ENCODE measurements at places on chromosomes 7 and 10.

DNA sequence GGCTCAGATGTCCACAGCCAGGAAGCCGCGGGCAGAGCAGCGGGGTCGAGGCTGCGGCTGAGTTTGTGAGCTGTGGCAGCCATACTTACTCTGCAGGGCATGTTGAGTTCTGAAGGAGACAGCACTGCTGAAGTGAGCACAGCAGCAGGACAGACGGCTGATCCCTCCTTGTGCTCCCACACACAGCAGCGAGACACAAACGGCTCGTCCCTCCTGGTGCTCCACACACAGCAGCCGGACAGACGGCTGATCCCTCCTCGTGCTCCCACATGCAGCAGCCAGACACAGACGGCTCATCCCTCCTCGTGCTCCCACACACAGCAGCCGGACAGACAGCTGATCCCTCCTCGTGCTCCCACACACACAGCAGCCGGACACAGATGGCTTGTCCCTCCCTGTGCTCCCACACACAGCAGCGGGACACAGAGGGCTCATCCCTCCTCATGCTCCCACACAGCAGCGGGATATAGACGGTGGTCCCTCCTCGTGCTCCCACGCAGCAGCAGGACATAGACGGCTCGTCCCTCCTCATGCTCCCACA, 305.1 kb downstream of the PTPRN2 start:
- DNase-seq = no peak

GRCh38 chr7:121331574-121331973, 2.8 kb downstream of the WNT16 start:
- no peak for DNase-seq

DNA sequence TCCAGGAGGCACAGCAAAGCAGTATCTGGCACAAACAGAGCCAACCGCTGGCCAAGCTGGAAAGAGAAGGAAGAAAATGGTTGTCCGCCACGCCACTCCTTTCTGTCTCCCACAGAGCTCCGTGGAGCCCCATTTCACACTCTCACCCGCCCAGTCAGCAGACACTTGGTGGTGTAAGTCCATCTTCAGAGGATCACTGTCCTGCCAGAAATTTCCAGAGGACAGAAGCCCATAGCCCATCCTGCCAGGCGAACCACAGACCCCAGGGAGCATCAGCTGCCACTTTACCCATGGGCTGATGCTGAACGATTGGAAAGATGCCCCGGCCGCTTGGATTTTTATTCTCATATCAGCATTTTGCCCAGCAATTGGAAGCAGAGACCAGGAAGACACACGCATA, 144.7 kb upstream of the LYZL2 start:
- no peak for DNase-seq

DNA sequence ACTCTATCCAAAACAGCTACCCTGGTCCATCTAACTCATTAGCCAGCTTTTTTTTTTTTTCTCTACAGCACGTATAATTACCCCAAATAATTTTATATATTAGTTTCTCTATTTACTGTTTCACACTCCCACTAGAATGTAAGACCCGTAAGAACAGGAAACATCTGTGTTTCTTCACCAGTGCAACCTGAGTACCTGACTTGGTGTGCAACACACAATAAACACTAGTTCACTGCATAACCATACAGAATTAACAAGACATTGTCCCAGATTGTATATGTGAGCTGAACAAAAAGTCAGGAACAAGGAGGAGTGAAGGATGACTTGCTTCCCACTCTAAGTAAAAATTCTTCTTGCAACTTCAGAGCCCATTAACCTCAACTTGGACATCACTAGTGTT, 180.2 kb upstream of the AKR1E2 start:
- no peak for DNase-seq

DNA sequence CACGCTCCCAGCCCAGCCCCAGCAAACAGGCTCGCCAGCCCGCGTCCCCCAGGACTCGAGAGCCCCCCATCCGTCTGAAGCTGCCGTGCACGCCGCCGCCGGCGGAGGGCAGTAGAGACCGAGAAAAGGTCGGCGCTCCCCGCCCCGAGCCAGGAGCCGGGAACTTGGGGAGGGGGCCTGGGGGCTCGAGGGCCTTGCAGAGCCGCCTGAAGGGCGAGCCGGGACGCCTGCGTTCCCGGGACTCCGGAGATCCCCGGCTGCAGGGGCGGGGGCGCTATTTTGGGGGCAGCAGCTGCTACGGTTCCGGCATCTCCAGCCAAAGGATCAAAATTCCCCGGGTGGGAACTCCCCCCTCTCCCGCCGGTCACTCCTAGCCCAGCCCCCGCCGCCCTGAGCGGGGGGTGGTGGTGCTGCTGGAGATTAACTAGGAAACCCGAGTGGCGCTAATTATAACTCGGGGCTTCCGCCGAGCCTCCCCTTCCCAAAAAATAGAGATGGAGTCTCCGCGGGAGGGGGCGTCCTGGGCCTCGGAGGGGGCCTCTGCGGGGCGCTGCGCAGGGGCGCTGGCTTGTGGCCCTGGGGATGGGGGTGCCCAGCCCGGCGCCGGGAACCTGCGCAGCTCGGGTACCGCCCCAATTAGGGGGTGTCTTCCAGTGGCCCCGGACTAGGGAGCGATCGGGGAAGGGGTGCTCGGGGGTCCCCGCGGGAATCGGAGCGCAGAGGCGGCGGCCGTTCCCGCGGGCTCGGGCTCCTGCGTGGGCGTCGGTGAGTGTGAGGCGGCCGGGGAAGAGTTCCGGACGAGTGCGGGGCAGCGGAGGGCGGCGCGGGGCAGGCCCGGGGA, 608 bp downstream of the ACHE start:
- DNase-seq = no peak

DNA sequence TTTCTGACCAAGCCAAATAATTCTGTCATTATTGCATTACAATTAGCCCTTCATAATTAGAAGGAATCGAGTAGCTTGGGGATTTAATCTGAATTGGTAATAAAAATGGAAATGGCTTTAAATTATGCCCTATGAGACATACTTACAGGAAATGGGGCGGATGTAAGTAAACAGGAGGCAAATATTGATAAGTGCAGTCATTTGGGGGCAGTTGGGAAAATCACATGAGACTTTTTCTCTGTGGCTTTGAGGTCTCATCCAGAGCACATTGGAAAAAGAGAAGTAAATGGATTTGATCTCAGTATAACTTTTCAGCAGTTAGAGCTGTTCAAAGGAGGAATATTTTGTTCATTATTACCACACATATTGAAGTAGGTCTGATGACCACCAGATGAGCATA, 307.8 kb upstream of the POM121L12 start:
- no peak for DNase-seq

GRCh38 chr7:111384065-111384891, 178.0 kb downstream of the IMMP2L start:
- DNase-seq = no peak

DNA sequence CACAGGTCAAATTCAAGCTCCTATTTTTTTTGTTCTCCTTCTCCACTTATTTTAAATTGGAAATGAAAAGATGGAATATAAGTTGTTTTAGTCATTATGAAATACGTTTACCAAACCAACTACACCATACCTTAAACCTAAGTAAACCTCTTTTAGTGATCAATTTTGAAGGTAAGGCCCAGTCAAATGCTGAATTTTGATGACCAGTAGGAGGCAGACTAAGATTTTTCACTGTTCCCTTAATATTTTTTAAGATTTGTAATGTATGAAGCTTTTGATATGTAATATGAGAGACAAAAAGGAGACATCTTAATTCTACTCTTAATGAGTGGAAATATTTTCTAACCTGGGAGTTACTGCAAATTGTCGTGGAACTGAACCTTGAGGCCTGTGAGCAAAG, 311.6 kb downstream of the EXOC4 start:
- DNase-seq = no peak

GRCh38 chr7:28442540-28443420, 30.5 kb downstream of the CREB5 start:
- no peak for DNase-seq

GRCh38 chr10:61486738-61487396, 33.7 kb upstream of the TMEM26 start:
- no peak for DNase-seq
